GM03348 (cell line): ENCODE measurements at places on chromosomes 2 and 18.
A peak's percentile ranks its signal among the peaks of the same experiment; 100 is the strongest.

DNA sequence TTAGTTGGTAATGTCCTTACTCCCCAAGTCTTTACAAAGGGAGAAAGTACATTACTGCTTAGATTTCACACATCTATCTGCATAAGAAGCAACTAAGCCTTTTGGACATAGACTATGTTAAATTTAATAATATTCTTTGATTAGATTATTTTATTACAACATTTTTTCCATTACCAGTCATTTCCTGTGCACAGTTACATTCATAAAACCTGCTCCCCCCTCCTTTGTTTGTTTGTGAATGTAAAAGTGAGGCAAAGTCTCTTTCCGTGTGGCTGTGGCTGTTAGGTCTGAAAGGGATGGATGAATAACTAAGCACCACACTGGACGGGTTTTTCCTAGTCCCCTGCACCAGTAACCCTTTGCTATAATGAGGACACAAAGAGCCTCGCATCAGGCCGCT, 9.6 kb downstream of the PTGR3 start:
- no peak for DNase-seq

DNA sequence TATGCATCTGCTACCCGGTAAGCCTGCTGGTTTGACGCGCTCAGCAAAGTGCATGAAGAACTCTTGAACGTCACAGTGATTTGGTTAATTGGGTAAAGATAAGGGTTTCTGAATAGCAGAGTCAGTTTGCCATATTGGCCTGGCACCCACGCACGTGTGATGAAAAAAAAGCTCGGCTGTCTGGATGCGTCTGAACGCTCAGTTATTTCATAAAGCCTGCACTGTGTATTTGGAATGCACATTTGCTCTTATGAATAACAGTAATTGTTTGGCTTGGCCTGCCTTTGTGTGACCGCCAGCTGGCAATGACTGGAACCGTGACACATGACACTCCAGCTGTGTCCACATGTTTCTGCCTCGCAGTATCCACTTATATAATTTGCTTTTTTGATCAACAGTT, 129.2 kb upstream of the MEIS1 start:
- DNase-seq: no peak

DNA sequence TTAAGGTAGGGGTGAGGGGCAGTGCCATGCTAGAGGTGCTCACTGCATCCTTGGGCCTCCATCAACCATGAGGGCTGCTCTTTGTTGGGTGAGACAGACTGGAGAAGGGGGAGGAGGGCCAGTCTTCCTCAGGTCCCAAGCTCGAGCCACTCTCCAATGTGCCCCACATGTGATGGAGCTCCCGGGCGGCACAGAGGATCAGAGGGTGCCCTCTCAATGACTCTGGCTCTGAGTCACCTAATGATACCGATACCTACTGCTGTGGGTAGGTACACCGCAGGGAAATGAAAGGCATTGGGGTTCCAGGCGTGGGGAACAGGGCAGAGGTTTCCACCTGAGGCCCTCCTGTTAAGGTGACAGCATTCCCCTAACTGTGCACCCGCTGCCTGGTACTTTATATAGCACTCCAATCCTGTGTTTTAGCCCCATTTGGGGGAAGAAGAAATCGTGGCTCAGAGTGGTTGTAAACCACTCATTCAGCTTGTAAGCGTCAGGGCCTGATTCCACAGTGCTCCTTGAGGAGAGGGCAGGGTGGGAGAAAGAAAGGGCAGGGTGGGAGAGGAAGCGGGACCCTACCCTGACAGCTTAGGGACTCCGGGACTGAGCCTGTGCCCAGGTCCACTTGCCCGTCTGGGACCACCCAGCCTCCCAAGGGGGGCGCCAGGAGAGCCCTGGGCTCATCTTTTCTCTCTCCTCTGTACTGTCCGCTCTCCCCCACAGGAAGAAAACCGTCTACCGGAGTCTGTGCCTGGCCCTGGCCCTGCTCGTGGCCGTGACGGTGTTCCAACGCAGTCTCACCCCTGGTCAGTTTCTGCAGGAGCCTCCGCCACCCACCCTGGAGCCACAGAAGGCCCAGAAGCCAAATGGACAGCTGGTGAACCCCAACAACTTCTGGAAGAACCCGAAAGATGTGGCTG, 1.8 kb downstream of the B3GNT7 start:
- DNase-seq: no peak

GRCh38 chr2:235347691-235348090, 146.2 kb upstream of the AGAP1 start:
- DNase-seq: peak; percentile 78

DNA sequence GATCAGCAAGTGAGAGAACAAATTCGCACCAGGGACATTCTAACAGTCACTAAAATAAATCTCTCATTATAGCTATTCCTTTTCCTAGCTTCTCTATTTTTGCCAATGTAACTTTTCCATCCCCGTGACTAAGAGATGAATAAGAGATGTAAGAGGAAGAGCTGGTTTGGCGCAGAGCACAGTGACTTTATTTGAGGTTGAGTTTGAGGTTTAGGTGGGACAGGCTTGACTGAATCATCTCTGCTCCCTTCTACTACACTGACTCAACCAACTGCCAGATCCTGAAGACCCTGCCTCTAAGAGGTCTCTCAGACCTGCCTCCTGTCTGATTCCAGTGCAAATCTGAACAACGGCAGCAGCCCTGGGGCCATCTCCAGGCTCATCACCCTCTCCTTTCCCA, 28.0 kb downstream of the RFX8 start:
- DNase-seq: peak; percentile 41

GRCh38 chr2:39837856-39838453, 58.9 kb upstream of the THUMPD2 start:
- DNase-seq: peak; percentile 45

- DNase-seq: peak; percentile 36
Observed at GRCh38 chr18:46950064-46950656, 32.8 kb downstream of the KATNAL2 start.

DNA sequence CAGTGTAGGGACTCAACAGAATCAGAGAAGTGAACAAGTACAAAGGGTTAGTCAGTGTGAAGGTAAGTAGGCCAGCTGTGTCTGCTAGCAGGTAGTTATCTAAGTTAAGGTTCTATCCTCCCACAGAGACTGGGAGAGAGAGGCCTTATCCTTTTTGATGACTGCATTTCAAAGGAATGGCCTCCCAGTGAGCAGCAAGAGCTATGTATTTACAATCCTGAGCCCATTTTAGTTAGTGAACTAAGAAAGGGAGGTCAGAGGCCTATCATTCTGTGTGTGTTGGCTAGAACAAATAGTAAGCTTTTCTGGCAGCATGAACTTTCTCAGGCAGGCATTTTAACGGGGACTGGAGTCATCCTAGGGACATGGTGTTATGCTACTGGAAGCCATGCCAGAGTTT, 182.9 kb downstream of the VWC2L start:
- DNase-seq: peak; percentile 10
